ENCODE measurements at places on chromosomes 12 and 14. TPM values are rescaled to one million over a fixed set of nuclear protein-coding genes. Genes with fewer than 3 reads are reported as not detected.
A peak's percentile ranks its signal among the peaks of the same experiment; 100 is the strongest.

Gene IL31
- 54.3 TPM for total RNA-seq

Gene SLC4A8
- 1.6 TPM for total RNA-seq

Gene TGM1
- 3.4 TPM for total RNA-seq

Gene ETFBKMT
- 0.37 TPM for total RNA-seq

DNA sequence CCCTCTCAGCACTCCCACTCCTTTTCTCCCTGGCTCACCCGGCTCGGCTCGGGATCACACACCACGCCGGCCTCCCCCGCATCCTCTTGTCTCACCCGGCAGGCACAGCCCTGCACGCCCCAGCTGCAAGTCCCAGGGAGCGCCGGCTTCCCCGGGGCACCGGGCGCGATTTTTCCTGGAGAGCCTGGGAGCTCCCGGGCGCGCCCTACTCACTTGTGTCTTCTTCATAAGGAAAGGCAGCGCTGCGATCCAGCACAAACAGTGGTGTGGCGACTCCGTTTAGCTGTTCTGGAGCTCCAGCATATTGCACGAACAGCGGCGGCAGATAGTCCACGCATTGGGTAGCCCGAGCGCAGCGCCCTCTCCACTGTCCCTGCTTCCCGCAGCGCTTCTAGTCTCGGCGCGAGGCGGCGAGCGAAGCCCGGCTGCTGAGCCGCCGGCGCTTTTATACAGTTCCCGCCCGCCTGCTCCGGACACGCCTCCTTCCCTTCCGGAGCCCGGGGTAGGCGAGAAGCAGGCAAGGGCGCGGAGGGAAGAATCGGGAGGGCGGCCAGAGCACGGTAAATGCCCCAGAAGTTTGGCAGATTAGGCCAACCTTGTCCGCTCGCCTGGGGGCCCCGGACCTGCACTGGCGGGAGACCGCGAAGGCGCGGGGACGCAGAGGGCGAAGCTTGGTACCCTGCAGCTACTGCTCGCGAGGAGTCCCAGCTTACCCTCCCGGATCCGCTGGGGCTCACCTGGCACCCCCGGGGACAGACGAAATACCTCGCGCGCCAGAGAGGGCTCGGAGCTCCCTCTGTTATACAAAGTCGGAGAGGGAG, at the start of gene KITLG:
TSS of gene KITLG (minus strand) at position 421 of the 821 bp plus-strand sequence. CDS start at position 228, 193 bp downstream.
- peak; percentile 9 for DNase-seq
- H3K27ac ChIP-seq, result no peak within 1 kb of the TSS
- H3K4me3 ChIP-seq, result peak within 1 kb of the TSS; percentile 72
- H3K27me3 ChIP-seq, result peaks cover 57% of the 10 kb centered on the region
- peaks cover 7% of the 10 kb centered on the region for H3K4me1 ChIP-seq

- no peak for DNase-seq
- H3K36me3 ChIP-seq, result no peaks in the 10 kb centered on the region
- H3K27me3 ChIP-seq, result peaks cover 18% of the 10 kb centered on the region
- H3K27ac ChIP-seq, result no peak overlapping the region
Observed at GRCh38 chr14:104130974-104131651, 7.3 kb upstream of the KIF26A start.

DNA sequence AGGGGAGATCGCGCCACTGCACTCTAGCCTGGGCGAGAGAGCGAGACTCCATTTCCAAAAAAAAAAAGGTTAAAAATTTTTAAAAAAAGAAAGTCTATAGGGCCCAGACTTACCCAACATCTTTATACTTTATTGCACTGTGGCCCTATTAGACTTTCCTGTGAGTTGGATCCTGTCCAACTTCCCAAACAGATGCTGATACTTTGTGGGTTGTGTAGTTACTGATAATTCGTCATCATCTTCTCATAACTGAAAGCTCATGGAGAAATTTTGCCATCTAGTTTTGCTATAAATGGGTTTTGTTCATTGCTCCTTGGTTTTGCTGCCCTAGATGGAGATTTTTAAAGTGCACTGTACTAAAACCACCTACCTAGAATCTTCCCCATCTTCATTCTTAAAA, 31.1 kb downstream of the APOBEC1 start:
- H3K4me3 ChIP-seq, result no peak overlapping the region
- peaks cover 10% of the 10 kb centered on the region for H3K4me1 ChIP-seq
- peaks cover 27% of the 10 kb centered on the region for H3K27me3 ChIP-seq
- H3K36me3 ChIP-seq, result no peaks in the 10 kb centered on the region
- DNase-seq, result no peak

DNA sequence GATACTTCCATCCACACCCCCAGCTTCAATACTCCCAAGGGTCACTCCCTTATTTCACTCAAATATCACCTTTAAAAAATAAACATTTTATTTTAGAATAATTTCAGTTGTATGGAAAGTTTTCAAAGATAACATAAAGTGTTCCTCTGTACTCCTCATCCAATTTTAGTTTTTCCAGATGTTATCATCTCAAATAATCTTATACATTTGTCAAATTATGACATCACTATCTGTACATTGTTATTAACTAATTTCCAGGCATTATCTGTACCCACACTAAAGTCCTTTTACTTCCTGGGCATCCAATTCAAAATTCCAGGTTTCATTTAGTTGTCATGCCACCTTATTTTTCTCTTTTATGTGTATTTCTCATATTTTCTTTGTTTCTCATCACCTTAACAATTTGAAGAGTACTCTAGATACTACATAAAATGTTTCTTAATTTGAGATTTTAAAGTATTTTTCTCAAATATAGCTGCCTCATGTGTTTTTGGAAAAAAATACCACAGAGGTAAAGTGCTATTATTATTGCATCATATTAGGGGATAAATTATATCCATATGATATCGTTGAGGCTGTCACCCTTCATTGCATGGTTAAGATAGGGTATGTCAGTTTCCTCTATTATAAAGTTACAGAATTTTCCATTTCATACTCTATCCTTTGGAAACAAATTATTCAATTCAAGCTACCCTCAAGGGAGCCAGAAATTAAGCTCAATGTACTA, 571.0 kb downstream of the SLC6A15 start:
- H3K4me1 ChIP-seq, result no peaks in the 10 kb centered on the region
- no peak overlapping the region for H3K27ac ChIP-seq
- DNase-seq, result no peak
- H3K27me3 ChIP-seq, result no peaks in the 10 kb centered on the region

- DNase-seq, result no peak
- no peaks in the 10 kb centered on the region for H3K27me3 ChIP-seq
- H3K27ac ChIP-seq, result no peak overlapping the region
- H3K4me1 ChIP-seq, result no peaks in the 10 kb centered on the region
Observed at GRCh38 chr14:86788224-86788623, 1204.8 kb downstream of the GALC start.

DNA sequence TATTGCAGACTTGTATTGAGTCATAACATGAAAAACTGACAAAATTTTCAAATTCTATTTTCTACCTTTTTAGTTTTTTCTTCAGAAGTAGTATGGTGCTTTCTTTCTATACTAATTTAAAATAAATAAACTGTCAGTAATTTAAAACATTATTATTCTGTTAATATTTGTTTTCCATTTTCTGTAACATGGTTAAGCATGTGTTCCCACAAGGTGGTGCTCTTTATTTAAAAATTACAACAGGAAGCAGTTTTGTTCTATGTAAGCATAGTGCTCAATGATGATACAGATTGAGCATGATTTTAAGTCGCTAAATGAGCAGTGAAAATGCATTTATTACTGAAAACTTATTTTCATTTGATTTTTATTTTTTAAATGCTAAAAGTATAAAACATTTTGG, 114.6 kb downstream of the PPFIA2 start:
- no peak overlapping the region for H3K27ac ChIP-seq
- no peak for DNase-seq
- no peaks in the 10 kb centered on the region for H3K36me3 ChIP-seq
- H3K4me3 ChIP-seq, result no peak overlapping the region

DNA sequence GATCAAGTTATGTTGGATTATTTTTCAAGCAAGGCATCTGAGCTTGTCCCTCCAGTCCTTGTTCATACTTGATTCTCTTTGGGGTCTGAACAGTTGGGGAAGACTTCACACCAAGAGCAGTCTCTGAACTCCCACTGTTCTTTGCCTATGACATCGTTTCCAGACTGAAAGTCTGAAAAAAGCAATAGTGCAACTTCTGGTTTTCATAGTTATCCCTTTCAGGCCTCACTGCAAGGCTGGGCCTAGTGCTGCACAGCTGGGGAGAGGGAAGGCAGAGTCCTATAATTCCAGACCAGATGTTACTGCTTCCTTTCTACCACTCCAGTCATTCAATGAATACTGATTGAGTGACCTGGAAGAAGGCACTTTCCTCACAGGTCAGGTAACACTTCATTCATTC, 187.1 kb upstream of the CCND2 start:
- peaks cover 6% of the 10 kb centered on the region for H3K4me1 ChIP-seq
- H3K27ac ChIP-seq, result no peak overlapping the region
- H3K36me3 ChIP-seq, result no peaks in the 10 kb centered on the region
- H3K4me3 ChIP-seq, result no peak overlapping the region

GRCh38 chr14:85960756-85961155, 430.8 kb downstream of the FLRT2 start:
- no peak for DNase-seq
- no peaks in the 10 kb centered on the region for H3K27me3 ChIP-seq
- no peaks in the 10 kb centered on the region for H3K36me3 ChIP-seq
- H3K4me1 ChIP-seq, result no peaks in the 10 kb centered on the region

GRCh38 chr12:98653866-98654493, 8.9 kb downstream of the APAF1 start:
- peaks cover 32% of the 10 kb centered on the region for H3K36me3 ChIP-seq
- peaks cover 20% of the 10 kb centered on the region for H3K4me1 ChIP-seq
- no peak for DNase-seq
- no peak overlapping the region for H3K4me3 ChIP-seq
- H3K27ac ChIP-seq, result no peak overlapping the region
- H3K27me3 ChIP-seq, result no peaks in the 10 kb centered on the region

- DNase-seq, result no peak
- no peaks in the 10 kb centered on the region for H3K27me3 ChIP-seq
- H3K4me1 ChIP-seq, result peaks cover 8% of the 10 kb centered on the region
- H3K27ac ChIP-seq, result no peak overlapping the region
Observed at GRCh38 chr14:56340932-56341331, 222.7 kb downstream of the PELI2 start.

Measured in activated T-helper 2 cell treated with anti-CD3 and anti-CD28 coated beads, Interferon-gamma antibody, Interleukin-2, Interleukin-4, amounts not matched to agents 10 μg/mL and 5 μg/mL and 100 μg/mL, durations not matched to agents 14 hours and 24 hours and 36 hours (primary cell).